Activated naive CD4-positive, alpha-beta T cell treated with anti-CD3 and anti-CD28 coated beads, Interleukin-2, amount 10 ng/mL, durations not matched to agents 5 hours and 36 hours (primary cell): ENCODE measurements at places on chromosomes 1 and 21. TPM values are rescaled to one million over a fixed set of nuclear protein-coding genes. Genes with fewer than 3 reads are reported as not detected.

CLCA4 gene
- not detected for total RNA-seq

NBPF6 gene
- total RNA-seq: not detected

SEMA6C gene
- 3.8 TPM for total RNA-seq

TFF2 gene
- not detected for total RNA-seq

GNPAT gene
- total RNA-seq: 34.7 TPM

PUSL1 gene
- 19.6 TPM for total RNA-seq

CD1B gene
- not detected for total RNA-seq

KDM5B gene
- total RNA-seq: 66.6 TPM

MYOG gene
- not detected for total RNA-seq

FAM78B gene
- 0.22 TPM for total RNA-seq

FMO3 gene
- total RNA-seq: not detected

TMEM81 gene
- 3.1 TPM for total RNA-seq

LIN9 gene
- 9.8 TPM for total RNA-seq

TRAF3IP3 gene
- total RNA-seq: 463 TPM

HSD11B1 gene
- total RNA-seq: 1.6 TPM

CLCA1 gene
- total RNA-seq: not detected

BLZF1 gene
- total RNA-seq: 23.0 TPM

HSPG2 gene
- total RNA-seq: 3.6 TPM

EPHA2 gene
- total RNA-seq: not detected

SAMD11 gene
- not detected for total RNA-seq

LRRC53 gene
- total RNA-seq: not detected
